Activated CD4-positive, alpha-beta T cell treated with anti-CD3 and anti-CD28 coated beads for 1 hour (primary cell): ENCODE measurements at places on chromosomes 4 and X.

DNA sequence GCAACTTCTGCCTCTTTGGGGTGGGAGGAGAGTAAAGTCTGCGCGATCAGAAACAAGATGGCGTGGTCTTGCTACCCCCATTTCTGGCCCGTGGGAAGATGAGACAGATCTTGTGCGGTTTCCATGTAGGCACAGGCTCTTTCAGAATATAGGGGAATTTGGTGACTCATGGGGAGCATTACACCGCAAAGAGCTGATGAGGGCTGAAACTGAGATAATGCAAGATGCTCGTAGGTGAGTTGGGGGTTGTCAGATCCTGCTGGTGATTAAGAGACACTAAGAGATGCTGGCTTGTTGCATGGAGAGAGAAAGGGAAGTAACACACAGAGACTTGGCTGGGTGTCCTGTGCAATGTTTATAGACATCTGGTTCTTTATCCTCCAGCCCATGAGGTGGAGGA, 1.5 kb downstream of the EVC start:
- DNase-seq, result no peak

DNA sequence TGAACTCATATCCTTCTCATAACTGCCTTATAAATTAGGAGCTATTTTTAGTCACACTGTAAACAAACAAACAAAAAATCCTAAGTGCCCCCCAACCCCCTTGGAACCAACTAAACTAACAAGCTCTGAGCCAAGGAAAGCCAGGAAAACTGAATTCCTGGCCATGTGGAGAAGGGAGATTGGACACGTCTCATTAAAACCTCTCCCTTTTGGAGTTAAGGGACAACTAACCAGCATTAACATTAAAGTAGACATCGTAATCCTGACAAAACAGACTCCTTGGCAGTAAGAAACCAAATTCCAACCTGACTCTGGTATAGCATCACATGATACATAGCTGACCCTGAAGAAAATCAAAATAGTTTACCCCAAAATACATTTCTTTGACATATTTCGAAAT, 937.1 kb upstream of the GRIA3 start:
- no peak for DNase-seq

- no peak for DNase-seq
Measured at GRCh38 chr4:150012851-150013360, 65.3 kb upstream of the DCLK2 start.

GRCh38 chrX:141375011-141375760, 132.9 kb upstream of the SPANXC start:
- no peak for DNase-seq

GRCh38 chr4:163679189-163679588, 184.7 kb downstream of the TMA16 start:
- DNase-seq, result no peak

- DNase-seq, result no peak
Measured at GRCh38 chr4:188624370-188624769, 485.1 kb downstream of the TRIML1 start.

DNA sequence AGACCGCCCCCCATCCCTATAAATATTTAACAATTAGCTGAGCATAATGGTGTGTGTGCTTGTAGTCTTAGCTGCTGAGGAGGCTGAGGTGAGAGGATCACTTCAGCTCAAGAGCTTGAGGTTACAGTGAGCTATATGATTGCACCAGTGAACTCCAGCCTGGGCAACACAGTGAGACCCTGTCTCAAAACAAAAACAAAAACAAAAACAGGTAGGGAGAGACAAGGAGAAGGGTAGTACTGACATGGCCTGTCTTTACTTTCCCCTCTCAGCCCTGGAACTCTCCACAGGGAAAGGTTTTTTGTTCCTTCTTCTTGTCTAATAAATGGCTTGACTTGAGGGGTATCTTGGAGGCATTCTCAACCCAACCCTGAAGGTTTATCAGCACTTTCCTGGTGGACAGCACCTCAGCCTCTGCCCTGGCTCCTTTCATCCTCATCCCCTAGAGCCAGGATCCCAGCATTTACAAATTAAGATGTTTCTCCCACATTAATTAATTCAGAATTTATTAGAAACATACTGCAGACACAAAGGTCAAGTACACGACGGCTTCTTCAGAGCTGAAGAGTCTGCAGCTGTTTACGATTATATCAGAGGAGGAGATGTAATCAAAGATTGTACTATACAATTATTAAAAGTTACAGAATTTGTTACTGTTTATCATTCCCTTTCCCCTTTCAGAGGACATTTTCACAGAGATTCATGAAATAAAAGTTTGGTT, 131.8 kb downstream of the AFF1 start:
- DNase-seq, result no peak
